ENCODE measurements at places on chromosomes 7 and 10. TPM values are rescaled to one million over a fixed set of nuclear protein-coding genes. Genes with fewer than 3 reads are reported as not detected.

GRCh38 chr10:113566888-113567287 lies 14.0 kb downstream of the HABP2 start:
- H3K36me3 ChIP-seq: no peaks in the 10 kb centered on the region
- no peak overlapping the region for H3K27ac ChIP-seq
- H3K4me1 ChIP-seq: no peaks in the 10 kb centered on the region
- H3K27me3 ChIP-seq: no peaks in the 10 kb centered on the region
- DNase-seq: no peak
- H3K4me3 ChIP-seq: no peak overlapping the region

GRCh38 chr7:105678811-105679495 lies 97.7 kb upstream of the EFCAB10 start:
- H3K27ac ChIP-seq: no peak overlapping the region
- no peaks in the 10 kb centered on the region for H3K36me3 ChIP-seq
- no peak for DNase-seq

GRCh38 chr10:31152421-31153135 lies 120.9 kb upstream of the ZNF438 start:
- no peaks in the 10 kb centered on the region for H3K36me3 ChIP-seq
- H3K4me1 ChIP-seq: no peaks in the 10 kb centered on the region
- H3K27ac ChIP-seq: no peak overlapping the region
- no peak for DNase-seq
- H3K27me3 ChIP-seq: no peaks in the 10 kb centered on the region

Gene LRRC61
- 31.1 TPM for total RNA-seq

Gene SMKR1
- total RNA-seq: 1.3 TPM

- no peak overlapping the region for H3K27ac ChIP-seq
- H3K4me1 ChIP-seq: no peaks in the 10 kb centered on the region
- no peak overlapping the region for H3K4me3 ChIP-seq
- no peaks in the 10 kb centered on the region for H3K36me3 ChIP-seq
- no peaks in the 10 kb centered on the region for H3K27me3 ChIP-seq
- DNase-seq: no peak
Measured at GRCh38 chr7:11591055-11591633, 240.9 kb downstream of the THSD7A start.

DNA sequence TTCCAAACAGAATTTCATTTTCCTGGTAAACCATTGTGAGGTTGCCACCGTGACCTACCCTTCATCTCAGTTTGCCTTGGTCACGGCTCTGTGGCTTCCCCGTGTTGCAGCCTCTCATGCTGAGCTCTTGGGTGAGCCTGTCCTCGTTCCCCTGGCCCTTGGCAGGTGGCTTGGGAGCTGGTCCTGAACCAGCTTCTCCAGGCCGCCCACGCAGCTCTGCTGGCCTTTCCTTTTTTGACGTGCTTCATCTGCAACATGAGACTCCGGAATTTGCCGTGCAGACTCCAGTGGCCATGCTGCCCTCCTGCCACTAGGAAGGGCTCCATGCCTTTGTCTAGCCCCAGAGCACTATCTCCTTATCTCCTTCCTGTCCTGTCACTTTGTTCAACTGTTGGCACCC lies 93.0 kb upstream of the NPS start:
- H3K4me1 ChIP-seq: no peaks in the 10 kb centered on the region
- DNase-seq: no peak
- no peak overlapping the region for H3K27ac ChIP-seq
- H3K4me3 ChIP-seq: no peak overlapping the region

Gene CAV2
- 1.8 TPM for total RNA-seq

Gene TMEM130
- total RNA-seq: not detected

DNA sequence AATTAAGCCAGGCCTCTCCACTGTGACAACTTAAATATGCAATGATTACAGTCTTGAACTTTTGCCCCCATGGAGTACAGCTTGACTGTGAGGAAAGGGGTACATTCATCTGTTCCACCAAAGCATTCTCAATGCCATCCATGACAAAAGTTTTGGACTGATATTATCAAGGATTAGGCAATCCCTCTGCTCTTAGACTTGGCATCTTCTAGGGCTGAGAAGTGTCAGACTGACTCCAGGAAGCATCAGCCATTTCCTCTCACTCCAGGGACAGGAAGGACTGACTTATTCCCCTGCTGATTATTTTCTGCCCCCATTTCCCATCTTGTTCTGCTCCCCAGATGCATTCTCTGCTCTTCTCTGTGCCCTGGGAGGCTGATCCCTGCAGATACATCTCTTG lies 69.7 kb downstream of the ZNF365 start:
- no peak for DNase-seq
- H3K36me3 ChIP-seq: no peaks in the 10 kb centered on the region
- H3K27ac ChIP-seq: no peak overlapping the region
- no peaks in the 10 kb centered on the region for H3K4me1 ChIP-seq
- H3K27me3 ChIP-seq: no peaks in the 10 kb centered on the region
- no peak overlapping the region for H3K4me3 ChIP-seq

GRCh38 chr10:42974693-42975002 lies 102.2 kb upstream of the RET start:
- H3K27me3 ChIP-seq: no peaks in the 10 kb centered on the region
- no peak overlapping the region for H3K27ac ChIP-seq
- H3K4me1 ChIP-seq: no peaks in the 10 kb centered on the region
- no peaks in the 10 kb centered on the region for H3K36me3 ChIP-seq
- H3K4me3 ChIP-seq: no peak overlapping the region

- no peaks in the 10 kb centered on the region for H3K4me1 ChIP-seq
- H3K27ac ChIP-seq: no peak overlapping the region
- peaks cover 1% of the 10 kb centered on the region for H3K27me3 ChIP-seq
- no peaks in the 10 kb centered on the region for H3K36me3 ChIP-seq
- no peak for DNase-seq
Measured at GRCh38 chr10:19817231-19817933, 1.1 kb downstream of the PLXDC2 start.

DNA sequence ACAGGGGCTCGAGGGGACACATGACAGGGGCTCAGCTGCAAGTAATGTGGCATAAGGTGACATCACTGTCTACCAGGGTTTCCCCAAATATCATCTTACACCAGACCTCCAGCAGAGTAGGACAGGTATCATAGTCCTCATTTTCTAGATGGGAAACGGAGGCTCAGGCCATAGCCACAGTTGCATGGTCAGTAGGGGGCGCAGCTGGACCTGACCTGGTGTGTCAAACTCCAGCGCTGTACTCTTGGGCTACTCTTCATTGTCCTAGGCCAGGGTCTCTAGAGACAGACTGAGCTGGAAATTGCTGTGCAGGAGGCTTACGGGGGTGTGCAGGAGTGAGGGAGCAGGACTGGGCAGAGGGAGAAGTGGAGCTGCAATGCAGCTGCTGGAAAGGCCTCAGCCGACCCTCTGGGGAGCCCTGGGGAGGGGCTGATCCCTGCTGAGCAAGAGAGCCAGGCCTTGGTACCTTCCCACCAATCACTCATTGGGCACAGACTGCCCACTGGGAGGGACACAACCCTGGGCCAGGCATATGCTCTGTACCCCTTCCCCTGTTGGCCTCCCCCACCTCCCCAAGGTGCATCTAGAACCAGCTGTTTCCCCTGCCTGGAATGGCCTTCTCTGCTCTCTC lies 89.9 kb downstream of the CDH23 start:
- DNase-seq: no peak
- no peaks in the 10 kb centered on the region for H3K36me3 ChIP-seq
- no peak overlapping the region for H3K27ac ChIP-seq
- no peaks in the 10 kb centered on the region for H3K27me3 ChIP-seq
- H3K4me3 ChIP-seq: no peak overlapping the region
- H3K4me1 ChIP-seq: no peaks in the 10 kb centered on the region

DNA sequence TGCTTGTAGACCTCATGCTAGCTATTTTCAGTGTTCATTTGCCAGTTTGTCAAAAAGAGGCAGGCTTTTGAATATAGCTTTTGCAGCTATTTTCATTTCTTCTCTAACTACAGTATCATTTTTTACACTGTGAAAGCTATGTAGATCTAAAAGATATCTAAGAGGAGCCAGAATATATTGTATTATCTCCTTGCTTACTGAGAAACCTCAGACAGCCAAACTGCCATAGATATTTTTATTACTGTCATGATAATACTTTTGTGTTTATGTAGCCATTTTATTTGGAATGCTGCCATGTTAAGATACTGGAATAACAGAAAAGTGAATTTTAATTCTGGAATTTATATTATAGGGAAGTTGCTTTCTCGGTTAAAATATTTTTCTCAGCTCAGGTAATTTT lies 37.2 kb downstream of the ANKIB1 start:
- no peaks in the 10 kb centered on the region for H3K27me3 ChIP-seq
- no peak overlapping the region for H3K27ac ChIP-seq
- H3K36me3 ChIP-seq: peaks cover 5% of the 10 kb centered on the region
- DNase-seq: no peak
- no peak overlapping the region for H3K4me3 ChIP-seq
- no peaks in the 10 kb centered on the region for H3K4me1 ChIP-seq

Gene MKX
- total RNA-seq: not detected

Gene IL6
- total RNA-seq: not detected

Gene UTF1
- not detected for total RNA-seq

- H3K4me1 ChIP-seq: no peaks in the 10 kb centered on the region
- no peak for DNase-seq
- no peak overlapping the region for H3K4me3 ChIP-seq
- H3K27ac ChIP-seq: no peak overlapping the region
- no peaks in the 10 kb centered on the region for H3K36me3 ChIP-seq
Measured at GRCh38 chr7:25665903-25666670, 437.8 kb upstream of the NPVF start.

- peaks cover 11% of the 10 kb centered on the region for H3K4me1 ChIP-seq
- H3K36me3 ChIP-seq: peaks cover 7% of the 10 kb centered on the region
- H3K4me3 ChIP-seq: no peak overlapping the region
Measured at GRCh38 chr10:17235136-17235535, 7.1 kb downstream of the VIM start.

Gene GTF2I
- total RNA-seq: 172 TPM

DNA sequence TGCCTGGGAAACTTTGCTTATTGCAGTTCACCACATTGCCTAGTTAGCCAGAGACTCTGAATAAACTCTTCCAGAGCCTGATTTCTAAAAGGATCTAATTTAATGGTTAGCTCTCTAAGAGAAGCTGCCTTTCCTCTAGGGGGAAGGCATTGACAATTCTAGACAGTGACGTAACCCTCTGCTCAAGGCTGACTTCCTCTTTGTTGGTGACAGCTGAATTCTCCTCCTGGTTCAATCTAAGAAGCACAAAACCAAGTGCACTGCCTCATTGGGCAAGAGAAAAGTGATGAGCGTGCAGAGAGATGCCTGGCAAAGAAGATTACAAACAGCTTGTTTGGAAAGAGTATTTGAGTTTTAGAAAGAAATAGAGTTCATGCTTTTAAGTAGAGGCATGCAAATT lies 102.7 kb downstream of the MACC1 start:
- H3K27me3 ChIP-seq: no peaks in the 10 kb centered on the region
- DNase-seq: peak; percentile 62
- H3K4me3 ChIP-seq: no peak overlapping the region
- H3K27ac ChIP-seq: no peak overlapping the region

DNA sequence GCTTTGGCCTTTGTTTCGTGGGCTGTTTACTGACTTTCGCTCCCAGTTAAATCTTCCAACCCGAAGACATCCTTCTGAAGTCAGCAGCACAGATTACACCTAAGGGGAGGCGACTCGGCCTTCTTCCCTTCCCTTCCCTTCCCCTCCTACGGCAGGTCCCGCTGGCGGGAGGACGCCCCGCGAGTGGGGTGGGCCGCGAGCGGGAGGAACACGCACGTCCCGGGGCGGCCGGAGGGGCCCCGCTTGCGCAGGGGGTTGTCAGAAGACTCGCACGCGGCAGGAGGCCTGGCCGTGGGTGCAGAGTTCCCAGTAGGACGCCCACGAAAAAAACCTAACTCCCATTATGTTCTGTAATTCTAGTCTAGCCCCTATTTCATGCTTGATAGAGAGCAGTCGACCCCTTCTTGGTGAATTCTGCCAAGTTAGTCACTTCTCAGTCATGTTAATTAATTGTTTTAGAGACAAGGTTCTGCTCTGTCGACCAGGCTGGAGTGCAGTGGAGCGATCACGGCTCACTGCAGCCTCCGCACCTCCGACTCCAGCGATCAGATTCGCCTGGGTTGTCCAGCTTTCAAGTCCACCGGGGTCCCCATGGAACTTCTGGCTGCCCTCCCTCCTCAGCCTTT lies 19.2 kb upstream of the ZNF32 start:
- no peak overlapping the region for H3K4me3 ChIP-seq
- H3K36me3 ChIP-seq: no peaks in the 10 kb centered on the region
- H3K4me1 ChIP-seq: no peaks in the 10 kb centered on the region
- DNase-seq: no peak
- H3K27me3 ChIP-seq: no peaks in the 10 kb centered on the region
- no peak overlapping the region for H3K27ac ChIP-seq

DNA sequence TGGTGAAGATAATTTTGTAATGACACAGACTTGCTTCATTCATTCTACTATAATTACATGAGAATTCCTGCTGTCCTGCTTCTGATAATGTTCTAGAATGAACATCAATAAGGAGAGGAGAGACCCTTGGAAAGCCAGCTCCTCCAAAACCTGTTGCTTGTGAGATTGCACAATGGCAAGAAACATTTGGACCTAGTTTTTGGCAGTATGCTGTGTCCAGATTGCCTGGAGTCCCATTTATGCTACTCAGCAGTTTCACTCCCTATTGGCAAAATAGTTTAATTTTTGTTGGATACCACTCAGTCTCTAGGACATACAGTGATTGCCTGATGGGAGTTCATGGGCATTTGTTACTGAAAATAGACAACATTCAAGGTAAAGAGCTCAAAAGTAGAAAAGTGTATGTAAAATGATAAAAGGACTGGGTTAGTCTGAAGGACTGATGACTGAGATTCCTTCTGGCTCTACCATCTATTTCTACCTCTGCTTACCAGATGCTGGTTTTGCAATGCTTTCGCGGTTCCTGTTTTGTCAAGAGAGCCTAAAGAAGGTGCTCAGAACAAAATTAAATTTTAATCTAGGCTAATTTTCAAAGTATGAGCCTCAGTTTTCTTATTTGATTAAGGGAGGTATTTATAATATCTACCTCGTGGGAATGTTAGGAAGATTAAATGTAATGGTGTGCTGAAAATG lies 8.0 kb upstream of the ACTR3B start:
- H3K4me3 ChIP-seq: no peak overlapping the region
- H3K27ac ChIP-seq: no peak overlapping the region
- no peaks in the 10 kb centered on the region for H3K27me3 ChIP-seq
- DNase-seq: no peak
- H3K4me1 ChIP-seq: peaks cover 4% of the 10 kb centered on the region
- H3K36me3 ChIP-seq: no peaks in the 10 kb centered on the region

Measured in GM12878 (cell line).